ENCODE measurements at places on chromosomes 6 and 20.

DNA sequence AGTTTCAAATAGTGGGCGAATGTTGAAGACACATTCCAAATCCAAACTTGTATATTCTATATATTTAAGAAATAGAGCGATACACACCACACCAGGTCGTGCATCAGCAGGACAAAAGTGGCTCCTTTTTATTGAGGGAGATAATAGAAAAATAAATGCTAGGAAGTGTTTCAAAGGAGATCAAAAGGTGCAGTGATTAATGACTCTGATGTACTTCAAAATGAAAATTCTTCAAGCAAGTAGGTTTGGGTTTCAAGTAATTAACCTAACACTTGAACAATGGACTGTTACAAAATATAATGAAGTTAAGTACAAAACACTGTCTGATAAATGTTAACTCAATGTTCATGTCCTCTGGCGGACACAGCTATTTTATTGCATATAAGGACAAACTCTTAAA, 185.9 kb downstream of the BTBD9 start:
- no peak for DNase-seq

- DNase-seq, result no peak
These were observed 19.0 kb upstream of the UTRN start for GRCh38 chr6:144266091-144266649.

DNA sequence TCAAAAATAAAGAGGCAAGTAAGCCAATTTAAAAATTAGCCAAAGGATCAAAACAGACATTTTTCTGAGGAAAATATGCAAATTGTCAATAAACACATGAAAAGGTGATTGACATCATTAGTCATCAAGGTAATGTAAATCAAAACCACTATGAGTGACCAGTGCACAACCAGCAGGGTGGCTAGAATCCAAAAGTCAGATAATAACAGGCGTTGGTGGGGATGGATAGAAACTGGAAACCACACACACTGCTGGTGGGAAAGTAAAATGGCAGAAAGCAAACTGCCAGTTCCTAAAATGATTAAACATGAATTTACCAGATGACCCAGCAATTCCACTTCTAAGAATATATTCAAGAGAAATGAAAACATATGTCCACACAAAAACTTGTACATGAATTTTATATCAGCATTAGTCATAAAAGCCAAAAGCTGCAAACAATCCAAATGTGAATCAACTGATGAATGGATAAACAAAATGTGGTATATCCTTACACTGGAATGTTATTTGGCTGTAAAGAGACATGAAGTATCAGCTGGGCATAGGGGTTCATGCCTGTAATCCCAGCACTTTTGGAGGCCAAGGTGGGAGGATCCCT, 74.8 kb upstream of the MBOAT1 start:
- no peak for DNase-seq

- DNase-seq, result no peak
These were observed 97.3 kb downstream of the RCAN2 start for GRCh38 chr6:46393940-46394337.

Data from hepatic stellate cell (primary cell).